ENCODE measurements at places on chromosomes 4 and X. TPM values are rescaled to one million over a fixed set of nuclear protein-coding genes. Genes with fewer than 3 reads are reported as not detected.

Gene UGT2B10
- not detected for total RNA-seq

DNA sequence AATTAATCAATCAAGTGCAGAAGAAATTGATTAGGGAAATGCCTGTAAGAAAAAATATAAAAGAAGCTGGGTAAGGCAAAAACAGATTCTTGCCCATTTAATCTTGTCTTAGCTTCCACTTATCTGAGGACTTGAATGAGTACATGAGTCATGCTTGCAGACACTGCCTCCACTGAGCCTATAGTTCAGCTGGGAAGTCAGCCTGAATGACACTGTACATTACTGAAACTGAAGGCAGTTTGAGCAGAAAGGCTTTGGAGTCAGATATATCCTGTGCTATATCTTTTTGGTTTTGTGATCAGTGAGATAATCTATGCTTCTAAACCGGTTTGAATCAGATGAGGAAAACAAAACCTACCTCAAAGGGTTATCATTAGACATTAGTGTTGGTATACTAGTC lies 61.3 kb downstream of the NUDT11 start:
- no peak for DNase-seq

DNA sequence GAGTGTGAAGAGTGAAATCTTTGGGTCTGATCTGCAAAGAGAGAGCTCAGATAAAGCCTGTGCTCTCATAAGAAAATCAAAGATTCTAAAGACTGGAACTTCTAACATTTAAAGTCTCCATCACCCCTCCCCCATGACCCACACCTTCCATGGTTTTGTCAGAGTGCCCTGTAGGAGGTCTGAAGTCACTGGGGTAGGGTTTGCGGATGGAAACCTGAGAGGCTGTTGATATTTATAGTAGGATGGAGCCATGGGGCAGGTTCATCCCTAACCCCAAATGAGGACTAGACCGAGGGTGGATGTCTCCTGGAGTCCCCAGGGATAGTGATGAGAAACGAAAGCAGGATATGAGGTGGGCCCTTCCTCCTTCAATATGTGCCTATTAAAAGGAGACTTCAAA lies 28.4 kb upstream of the NLGN4X start:
- no peak for DNase-seq

- no peak for DNase-seq
These were observed 2.3 kb downstream of the FHDC1 start for GRCh38 chr4:152938237-152938947.
